Calu3 (cell line): ENCODE measurements at places on chromosomes 6 and 20.
A peak's percentile ranks its signal among the peaks of the same experiment; 100 is the strongest.

- DNase-seq: peak; percentile 78
Observed at GRCh38 chr6:53728570-53729194, 63.1 kb upstream of the KLHL31 start.

GRCh38 chr6:140370976-140371870 is 996.8 kb upstream of the CITED2 start:
- DNase-seq: no peak

GRCh38 chr6:127119102-127120022 is 891 bp downstream of the RSPO3 start:
- no peak for DNase-seq

GRCh38 chr20:62406635-62407176 is 379 bp downstream of the CABLES2 start:
- no peak for DNase-seq

DNA sequence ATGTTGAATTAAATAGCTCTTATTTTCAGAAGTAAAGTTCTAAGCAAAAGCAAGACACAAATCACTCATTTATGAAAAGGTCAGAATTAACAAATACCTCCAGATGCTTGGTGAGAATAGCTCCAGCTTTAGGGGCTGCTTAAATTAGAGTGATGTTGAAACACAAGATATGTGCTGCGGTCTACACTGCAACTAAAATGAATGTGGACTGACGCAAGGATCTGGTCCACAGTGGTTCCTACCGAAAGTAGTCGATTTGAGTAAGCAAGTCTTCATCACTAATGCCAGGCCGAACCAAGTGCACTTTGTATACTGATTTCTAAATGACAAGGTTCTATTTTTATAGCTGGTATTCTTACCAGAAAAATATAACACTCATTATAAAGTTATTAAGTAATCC is 96.3 kb downstream of the PRDM1 start:
- no peak for DNase-seq

- no peak for DNase-seq
Observed at GRCh38 chr20:62918147-62918546, 8.2 kb downstream of the DIDO1 start.
